DMS153 (cell line): ENCODE measurements at places on chromosomes 7 and 10.

- no peak for DNase-seq
Measured at GRCh38 chr10:51301644-51302043, 227.4 kb downstream of the PRKG1 start.

DNA sequence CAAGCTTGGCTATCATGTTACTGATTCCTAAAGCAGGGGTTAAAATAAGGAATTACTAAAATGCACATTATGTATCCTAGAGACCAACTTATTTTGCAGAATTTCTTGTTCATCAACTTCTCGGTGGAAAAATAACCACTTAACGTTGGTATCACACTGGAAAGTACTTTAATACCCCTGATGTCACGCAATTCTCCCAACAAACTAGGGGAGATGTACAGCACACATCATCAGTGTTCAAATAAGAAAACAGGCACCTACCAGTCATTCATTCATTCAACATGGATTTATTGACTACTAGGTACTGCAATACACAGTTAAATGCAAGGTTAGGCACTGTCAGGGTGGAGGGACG, 648 bp downstream of the HUS1 start:
- DNase-seq, result no peak

- DNase-seq, result no peak
Measured at GRCh38 chr10:124449170-124450011, 444 bp downstream of the NKX1-2 start.

- no peak for DNase-seq
Measured at GRCh38 chr7:28272461-28272877, 91.9 kb upstream of the JAZF1 start.

DNA sequence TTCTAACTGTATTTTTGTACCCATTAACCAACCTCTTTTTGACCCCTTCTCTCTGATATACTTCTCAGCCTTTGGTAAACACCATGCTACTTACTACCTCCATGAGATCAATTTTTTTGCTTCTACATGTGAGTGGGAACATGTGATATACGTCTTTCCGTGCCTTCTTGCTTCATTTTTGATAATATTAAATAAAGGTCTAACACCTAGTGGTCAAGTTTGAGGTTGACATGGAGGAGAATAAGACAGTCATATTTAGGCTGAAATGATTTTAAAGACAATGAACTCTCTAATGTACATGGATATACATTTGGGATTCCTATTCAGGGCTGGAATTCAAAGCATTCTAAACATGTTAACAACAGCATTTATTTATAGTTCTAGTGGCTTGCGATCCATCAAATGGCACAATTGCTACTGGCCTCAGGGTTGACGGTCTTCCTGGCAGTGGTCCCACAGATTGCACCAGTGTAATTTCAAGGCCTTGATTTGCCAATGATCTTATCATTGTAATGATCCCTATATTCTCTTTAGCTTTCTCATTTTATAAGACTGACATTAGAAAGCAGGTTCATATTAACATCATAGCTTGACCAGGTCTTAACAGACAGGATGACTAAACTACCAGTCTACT, 315.9 kb upstream of the ETV1 start:
- no peak for DNase-seq

DNA sequence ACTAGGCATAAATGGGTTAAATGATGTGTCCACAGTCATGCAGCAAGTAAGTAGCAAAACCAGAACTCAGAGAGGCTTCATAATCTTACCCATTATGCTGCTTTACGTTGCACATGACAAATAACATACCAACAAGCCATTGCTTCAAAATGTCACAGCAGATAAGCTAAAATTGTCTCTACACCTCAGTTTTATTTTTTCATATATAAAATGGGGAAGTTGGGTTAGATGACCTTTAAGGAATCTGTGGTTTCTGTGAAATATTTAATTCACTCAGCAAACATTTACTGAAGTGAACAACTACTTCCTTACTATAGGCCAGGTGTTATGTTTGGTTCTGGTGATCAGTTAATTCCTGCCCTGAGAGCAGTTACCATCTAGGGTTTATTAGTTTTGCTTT, 2.2 kb upstream of the ASCC1 start:
- DNase-seq, result no peak

DNA sequence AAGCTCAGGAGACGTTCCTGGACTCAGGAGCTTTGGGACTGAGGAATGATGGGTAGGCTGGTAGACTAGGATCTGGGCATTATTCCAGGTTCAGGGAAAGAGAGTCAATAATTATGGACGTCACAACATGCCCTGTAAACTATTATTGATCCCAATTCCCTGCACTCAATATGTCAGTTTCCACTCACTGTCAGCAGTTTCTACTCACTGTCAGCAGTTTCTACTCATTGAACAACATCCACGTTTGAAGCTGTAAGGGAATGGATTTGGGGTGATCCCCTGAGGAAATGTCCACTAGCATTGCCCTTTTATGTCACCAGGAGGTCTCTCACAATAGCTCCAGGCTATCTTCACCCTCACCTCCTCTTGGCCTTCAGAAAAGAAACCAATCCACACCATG, 1268.6 kb downstream of the TYW1 start:
- no peak for DNase-seq

- no peak for DNase-seq
Measured at GRCh38 chr10:120948889-120949608, 97.9 kb downstream of the WDR11 start.

DNA sequence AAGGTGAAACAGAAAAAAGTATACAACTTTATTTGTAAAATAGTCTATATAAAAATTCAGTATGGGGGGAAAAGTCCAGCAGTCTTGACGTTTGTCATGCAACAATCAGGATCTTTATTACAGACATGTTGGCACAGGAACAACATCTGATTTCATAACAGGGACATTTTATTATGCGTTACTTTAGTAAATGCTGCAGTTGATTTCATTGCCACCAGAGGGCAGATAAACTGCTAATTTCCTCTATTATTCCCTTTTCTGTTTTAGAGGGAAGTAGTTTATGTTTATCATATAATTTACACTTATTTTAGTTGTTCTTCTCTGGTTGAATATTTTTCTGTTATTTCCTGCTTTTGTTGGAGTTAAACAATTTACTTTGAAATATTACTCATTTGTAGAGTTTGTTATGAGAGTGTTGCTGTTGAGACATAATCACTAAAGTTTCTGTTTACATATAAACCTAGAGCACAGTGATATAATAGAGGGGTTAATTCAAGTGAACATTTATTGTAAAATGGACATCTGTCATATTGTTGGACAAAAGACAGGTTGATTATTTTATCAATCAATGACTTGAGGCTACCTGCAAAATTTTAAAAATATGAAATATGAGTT, 3.3 kb downstream of the PLXDC2 start:
- peak; percentile 12 for DNase-seq
